ENCODE measurements at places on chromosomes 5 and 9. TPM values are rescaled to one million over a fixed set of nuclear protein-coding genes. Genes with fewer than 3 reads are reported as not detected.

Gene AMBP
- polyA plus RNA-seq, result 43.5 TPM

Gene HABP4
- polyA plus RNA-seq, result 37.5 TPM

GRCh38 chr9:89661956-89662717 lies 57.3 kb downstream of the GADD45G start:
- peak; percentile 97 for DNase-seq

Gene NEURL1B
- polyA plus RNA-seq, result 5.4 TPM

DNA sequence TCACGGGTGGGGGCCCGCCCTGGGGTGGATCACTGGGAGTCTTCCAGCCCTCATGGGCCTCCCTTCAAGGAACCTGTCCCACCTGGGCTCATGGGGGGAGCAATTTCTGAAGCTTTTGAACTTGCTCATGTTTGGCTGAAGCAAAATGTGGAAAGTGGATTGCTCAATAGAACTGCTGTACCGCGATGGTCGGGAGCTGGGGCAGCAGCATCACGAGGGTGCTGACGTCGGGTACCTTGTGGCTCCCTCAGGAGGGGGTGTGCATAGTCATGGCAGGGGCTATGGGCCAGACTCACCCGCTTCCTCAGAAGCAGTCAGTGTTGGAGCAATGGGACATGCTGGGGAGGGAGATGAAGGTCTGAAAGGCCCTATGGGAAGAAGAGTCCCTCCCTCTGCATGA lies 57.9 kb downstream of the PRRT1B start:
- DNase-seq, result no peak

DNA sequence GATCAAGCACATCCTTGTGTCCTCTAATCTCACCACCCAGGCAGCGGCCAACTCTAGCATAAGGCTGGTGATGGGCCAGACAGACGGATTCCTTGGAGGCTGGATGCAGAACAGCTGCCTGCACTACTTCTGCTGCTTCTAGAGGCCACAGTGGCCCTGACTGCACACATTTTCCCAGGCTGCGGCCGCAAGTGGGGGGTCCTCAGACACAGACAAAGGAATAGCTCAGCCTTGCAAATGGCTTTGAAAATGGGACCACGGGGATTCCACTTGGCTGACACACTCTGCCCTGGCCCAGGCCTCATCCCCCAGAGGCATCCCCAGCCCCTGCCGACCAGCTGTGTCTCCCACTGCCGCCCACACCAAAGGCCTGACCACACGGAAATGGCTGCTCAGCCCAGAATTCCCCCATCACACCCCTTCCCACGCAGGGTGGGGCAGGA lies 540.8 kb downstream of the BNC2 start:
- DNase-seq, result peak; percentile 78

GRCh38 chr5:181087309-181087708 lies 43.7 kb downstream of the OR2V1 start:
- no peak for DNase-seq

Gene FOXD4
- polyA plus RNA-seq, result 0.43 TPM
